ENCODE measurements at places on chromosomes 4 and X. TPM values are rescaled to one million over a fixed set of nuclear protein-coding genes. Genes with fewer than 3 reads are reported as not detected.

Gene CCDC149
- not detected for total RNA-seq

Gene WDR17
- total RNA-seq: 0.58 TPM

Gene TKTL2
- total RNA-seq: not detected

Gene GLUD2
- total RNA-seq: 0.25 TPM

Gene GABRB1
- not detected for total RNA-seq

Gene BEND2
- total RNA-seq: not detected

Gene SRPX
- total RNA-seq: 3.3 TPM

- DNase-seq: no peak
These were observed 142.2 kb downstream of the HS3ST1 start for GRCh38 chr4:11286533-11286932.

- DNase-seq: no peak
These were observed 148.9 kb upstream of the CPEB2 start for GRCh38 chr4:14853176-14853943.

- no peak for DNase-seq
These were observed 77.5 kb downstream of the MAGED4 start for GRCh38 chrX:52262195-52262546.

GRCh38 chrX:7027071-7027470 lies 120.4 kb upstream of the STS start:
- DNase-seq: no peak

DNA sequence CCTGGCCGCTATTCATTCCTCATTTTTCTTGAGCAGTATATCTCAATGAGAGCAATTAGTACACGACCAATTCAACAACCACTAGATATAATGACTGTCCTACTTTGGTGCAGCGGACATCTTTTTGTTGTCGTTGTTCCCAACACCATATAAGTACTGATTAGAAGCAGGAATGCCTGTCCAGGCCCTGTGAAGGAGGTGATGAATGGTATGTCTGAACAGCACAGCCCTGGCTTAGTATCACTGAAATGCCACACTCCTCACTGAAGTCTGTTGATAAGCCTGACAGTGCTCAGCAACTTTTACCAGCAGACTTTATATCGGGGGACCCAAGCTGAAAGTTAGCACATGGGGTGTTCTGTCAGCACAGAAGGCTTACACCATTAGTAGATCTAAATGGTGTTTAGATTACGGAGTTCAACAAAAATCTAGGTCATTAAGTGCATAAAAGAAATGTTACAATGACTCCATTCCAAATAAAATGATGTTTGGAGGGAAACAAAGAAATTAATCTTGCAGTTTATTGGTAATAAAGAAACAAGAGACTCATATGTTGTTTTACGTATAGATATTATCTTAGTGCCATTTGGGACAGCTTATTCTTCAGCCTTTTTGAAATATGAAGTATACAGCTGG lies 228.3 kb upstream of the TTC29 start:
- DNase-seq: no peak

DNA sequence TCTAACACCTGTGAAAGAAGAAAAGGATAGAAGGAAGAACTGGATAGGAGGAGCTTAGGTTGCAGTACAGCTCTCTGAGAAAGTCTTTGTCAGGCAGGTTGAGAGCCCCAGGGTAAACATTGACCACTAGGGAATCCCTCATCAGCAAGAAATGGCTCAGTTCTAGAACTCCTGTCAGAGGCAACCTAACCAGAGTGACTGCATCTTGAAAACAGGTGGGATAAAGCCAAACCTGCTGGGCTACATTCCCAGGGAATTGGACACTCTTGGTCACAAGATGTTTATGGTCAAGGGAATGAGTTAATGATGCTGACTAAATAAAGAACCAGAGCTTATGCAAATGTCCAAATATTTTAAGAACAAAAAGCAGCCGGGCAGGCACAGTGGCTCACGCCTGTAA lies 108.3 kb upstream of the MED14 start:
- no peak for DNase-seq

GRCh38 chr4:76955182-76955581 lies 5.6 kb downstream of the SEPTIN11 start:
- DNase-seq: no peak

DNA sequence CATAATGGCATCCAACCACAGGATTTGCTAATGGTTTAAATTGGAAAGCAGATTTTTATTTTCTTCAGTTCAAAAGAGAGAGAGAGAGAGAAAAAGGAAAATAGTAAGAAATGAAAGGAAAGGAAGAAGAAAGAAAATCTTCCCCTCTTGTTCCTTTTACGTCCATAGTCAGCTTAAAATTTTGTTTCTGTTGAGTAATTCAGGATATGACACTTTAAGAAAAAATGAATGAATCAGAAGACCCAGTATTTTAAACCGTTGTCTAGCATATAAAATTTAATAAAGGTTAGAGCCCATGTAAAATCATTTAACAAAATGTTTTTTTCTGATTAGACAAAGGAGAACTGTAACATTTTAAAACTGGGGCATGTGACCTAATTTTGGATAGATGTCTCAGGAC lies 391.8 kb upstream of the EPHA5 start:
- DNase-seq: no peak

GRCh38 chrX:68821616-68822015 lies 7.2 kb upstream of the EFNB1 start:
- no peak for DNase-seq

- no peak for DNase-seq
These were observed 19.2 kb downstream of the HPSE start for GRCh38 chr4:83315341-83315870.

- DNase-seq: no peak
These were observed 4.7 kb downstream of the MGARP start for GRCh38 chr4:139275281-139275735.

GRCh38 chrX:34893741-34894140 lies 48.9 kb upstream of the FAM47B start:
- DNase-seq: no peak

DNA sequence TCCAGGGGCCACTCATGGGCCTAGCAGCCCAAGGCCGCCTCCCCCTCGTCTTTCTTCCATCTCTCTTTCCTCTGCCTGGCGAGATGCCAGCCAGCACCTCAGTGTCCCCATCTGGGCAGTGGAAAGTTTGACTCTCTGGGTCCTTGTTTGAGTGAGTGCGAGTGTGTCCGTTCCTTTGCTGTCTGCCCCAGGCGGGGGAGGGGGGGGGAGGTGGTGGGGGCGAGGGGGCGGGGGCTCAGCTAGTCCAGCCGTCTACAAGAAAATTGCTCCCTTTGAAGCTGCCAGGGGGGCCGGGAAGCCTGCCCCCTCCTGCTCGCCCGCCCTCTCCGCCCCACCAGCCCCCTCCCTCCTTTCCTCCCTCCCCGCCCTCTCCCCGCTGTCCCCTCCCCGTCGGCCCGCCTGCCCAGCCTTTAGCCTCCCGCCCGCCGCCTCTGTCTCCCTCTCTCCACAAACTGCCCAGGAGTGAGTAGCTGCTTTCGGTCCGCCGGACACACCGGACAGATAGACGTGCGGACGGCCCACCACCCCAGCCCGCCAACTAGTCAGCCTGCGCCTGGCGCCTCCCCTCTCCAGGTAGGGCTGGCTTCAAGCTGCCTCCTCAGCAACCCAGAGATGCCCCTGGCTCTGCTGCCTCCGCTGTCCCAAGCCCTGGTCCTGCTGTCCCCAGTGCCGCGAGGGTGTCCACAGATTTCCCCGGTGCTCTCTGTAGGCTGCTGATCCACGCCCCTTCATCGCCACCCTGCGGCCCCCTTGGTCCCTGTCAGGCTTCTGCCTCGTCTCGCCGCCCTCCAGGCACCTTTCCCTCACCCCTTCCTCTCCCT lies at the start of gene BGN:
Gene BGN (plus strand): TSS at position 440 of the 821 bp plus-strand sequence. CDS start 9,652 bp downstream, outside the sequence.
- no peak for DNase-seq

- DNase-seq: no peak
These were observed 15.8 kb downstream of the DCTD start for GRCh38 chr4:182901337-182901736.

Data from activated naive CD8-positive, alpha-beta T cell treated with anti-CD3 and anti-CD28 coated beads, Interleukin-2, amount 10 ng/mL, durations not matched to agents 7 days and 5 days (primary cell).